ENCODE measurements at places on chromosomes 4 and X. TPM values are rescaled to one million over a fixed set of nuclear protein-coding genes. Genes with fewer than 3 reads are reported as not detected.

SRPX gene
- 18.2 TPM for total RNA-seq

TCEANC gene
- total RNA-seq, result 2.2 TPM

LUZP4 gene
- not detected for total RNA-seq

FHIP1A gene
- 2.1 TPM for total RNA-seq

ARHGAP6 gene
- total RNA-seq, result 0.36 TPM

GC gene
- not detected for total RNA-seq

C1QTNF7 gene
- not detected for total RNA-seq

ZDHHC15 gene
- total RNA-seq, result not detected

CLGN gene
- total RNA-seq, result 9.3 TPM

MTNR1A gene
- not detected for total RNA-seq

NUDT6 gene
- total RNA-seq, result 11.4 TPM

GRXCR1 gene
- total RNA-seq, result not detected

PHKA1 gene
- 6.4 TPM for total RNA-seq

ZNF732 gene
- total RNA-seq, result 0.12 TPM

PHEX gene
- 0.18 TPM for total RNA-seq

PORCN gene
- 17.1 TPM for total RNA-seq

GRCh38 chrX:1597345-1598020, 6.1 kb downstream of the AKAP17A start:
- DNase-seq, result no peak

- no peak for DNase-seq
Measured at GRCh38 chrX:103839404-103839803, 7.3 kb upstream of the RAB9B start.

DNA sequence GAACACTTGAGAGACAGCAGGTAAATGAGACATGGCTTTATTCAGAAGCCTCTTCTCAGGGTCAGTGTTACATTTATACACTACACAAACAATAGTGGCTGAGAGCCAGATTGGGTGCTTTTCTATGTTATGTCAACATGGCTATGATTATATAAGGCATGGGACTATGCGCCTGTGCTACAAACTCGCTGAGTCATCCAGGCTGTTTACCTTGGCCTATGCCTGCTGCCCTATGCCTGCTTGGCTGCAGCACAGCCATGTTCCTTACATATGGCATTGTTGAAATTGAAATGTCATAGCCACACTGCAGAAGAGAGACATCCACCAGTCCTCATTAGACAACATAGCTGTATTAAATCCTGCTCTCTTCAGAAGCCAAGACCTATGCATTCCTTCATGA, 236.3 kb upstream of the NWD2 start:
- DNase-seq, result peak; percentile 63

DNA sequence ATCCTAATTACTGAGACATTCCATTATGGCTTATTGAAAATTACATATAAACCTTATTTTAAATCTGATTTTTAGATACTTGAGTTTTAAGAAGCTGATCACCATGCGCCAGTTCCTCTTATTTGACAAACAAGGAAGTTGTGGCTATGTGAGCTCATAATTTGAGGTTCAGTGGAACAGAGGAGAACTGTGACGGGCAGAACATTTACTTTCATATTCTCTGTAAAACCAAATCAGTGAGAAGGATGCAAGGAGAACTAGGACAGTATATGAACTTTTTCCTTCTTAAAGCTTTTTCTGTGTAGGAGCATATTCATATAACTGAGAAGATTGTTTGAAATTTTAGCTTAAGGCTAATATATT, 25.3 kb downstream of the STIM2 start:
- peak; percentile 16 for DNase-seq

DNA sequence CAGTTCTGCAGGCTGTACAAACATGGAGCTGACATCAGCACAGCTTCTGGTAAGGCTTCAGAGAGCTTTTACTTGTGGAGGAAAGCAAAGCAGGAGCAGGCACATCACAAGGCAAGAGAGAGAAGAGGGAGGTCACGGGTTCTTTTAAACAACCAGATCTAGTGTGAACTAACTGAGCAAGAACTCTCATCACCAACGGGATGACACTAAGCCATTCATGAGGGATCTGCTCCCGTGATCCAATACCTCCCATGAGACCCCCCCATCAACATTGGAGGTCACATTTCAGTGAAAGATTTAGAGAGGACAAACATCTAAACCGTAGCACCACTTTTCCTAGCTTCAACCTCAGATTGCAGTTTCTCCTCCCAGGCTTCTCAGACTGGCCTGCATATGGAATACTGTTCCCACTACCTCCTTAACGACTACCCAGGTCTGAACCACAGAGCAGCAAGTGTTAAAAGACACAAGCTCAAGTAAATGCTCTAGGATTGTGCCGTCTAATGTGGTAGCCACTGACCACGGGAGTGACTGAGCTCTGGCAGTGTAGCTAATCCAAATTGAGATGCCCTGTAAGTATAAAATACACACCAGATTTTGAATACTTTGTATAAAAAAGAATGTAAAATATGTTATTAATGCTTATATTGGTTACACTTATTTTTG, 192.7 kb downstream of the PTTG2 start:
- no peak for DNase-seq

DNA sequence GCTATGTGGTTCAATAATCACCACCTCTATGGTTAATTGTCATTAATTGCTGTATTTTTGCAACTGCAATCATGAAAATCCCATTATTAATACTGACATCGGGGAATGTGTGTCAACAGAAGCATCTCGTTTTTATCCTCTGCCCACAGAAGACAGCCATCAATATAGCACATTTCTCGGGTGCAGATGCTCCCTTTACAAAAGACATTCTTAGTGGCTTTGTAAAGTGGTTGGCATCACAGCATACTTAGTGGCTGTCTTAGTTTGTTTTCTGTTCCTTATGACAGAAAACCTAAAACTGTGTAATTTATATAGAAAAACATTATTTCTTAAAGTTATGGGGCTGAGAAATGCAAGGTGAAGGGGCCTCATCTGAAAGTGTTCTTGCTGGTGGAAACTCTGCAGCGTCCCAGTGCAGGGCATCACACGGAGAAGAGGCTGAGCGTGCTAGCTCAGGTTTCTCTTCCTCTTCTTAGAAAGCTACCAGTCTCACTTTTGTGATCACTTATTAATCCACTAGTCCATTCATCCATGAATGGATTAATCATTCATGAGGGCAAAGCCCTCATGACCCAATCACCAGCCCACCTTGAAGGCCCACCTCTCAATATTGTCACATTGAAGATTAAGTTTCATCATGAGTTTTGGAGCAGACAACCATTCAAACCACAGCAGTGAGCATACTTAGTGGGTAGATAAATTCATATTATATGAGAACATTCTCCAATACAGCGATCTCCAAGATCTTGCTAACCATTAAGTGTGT, 1067.7 kb upstream of the PABPC4L start:
- DNase-seq, result no peak

GRCh38 chr4:6910340-6910959, 824 bp downstream of the TBC1D14 start:
- no peak for DNase-seq

DNA sequence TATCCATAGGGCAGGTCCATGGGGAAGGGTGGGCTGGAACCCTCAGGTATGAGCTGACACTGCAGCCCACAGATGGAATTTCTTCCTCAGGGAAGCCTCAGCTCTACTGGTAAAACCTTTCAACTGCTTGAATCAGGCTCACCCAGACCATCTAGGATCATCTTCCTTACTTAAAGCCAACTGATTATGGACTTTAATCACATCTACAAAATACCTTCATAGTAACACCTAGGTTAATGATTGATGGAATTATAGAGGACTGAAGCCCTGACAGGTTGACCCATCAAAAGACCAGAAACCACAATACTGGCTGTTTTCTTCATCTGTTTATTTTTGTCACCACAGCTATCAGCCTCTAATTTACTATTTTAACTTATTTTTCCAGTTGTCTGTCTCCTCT, 188.9 kb upstream of the BOD1L1 start:
- DNase-seq, result no peak

DNA sequence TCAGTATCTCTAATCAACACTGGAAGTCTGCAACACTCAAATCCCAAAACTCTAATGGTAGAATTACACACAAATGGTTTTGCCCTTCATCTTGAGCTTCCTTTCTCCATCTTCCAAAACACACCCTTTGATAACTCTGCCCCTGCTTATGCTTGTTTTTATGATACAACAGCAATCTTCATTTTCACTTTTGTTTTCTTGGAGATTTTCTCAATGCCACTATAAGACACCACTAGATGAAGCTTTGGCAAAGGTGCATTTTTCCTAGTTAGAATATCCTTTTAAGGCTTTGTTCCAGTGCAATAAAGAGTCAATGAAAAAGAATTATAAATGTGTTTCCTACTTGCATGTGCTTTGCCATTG, 472.4 kb upstream of the NWD2 start:
- DNase-seq, result no peak

- DNase-seq, result no peak
Measured at GRCh38 chr4:141610365-141610764, 26.0 kb upstream of the IL15 start.

GRCh38 chr4:184688447-184688846, 38.9 kb downstream of the PRIMPOL start:
- DNase-seq, result peak; percentile 86

- no peak for DNase-seq
Measured at GRCh38 chr4:71171592-71171991, 167.2 kb upstream of the SLC4A4 start.

DNA sequence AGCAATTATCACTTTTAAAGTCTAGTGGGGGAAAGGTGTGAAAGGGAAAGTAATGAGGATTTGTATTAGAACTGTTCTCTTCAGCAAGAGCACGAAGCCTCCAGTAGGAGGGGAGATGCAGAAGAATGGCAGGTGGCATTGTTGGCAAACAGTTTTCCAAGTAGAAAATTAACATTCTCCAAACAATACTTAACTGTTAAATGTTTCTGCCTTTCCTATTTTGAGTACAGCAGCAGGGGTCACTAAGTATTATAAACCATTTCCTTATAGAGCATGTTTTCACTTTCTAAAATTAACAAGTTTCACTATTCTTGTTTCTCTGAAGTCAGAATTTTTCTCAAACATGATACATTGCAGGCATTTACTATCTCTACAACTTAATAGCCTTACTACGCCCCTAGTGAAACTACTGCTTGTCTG, 58.7 kb downstream of the LEF1 start:
- DNase-seq, result no peak

GRCh38 chr4:122728856-122729255, 3.6 kb upstream of the BBS12 start:
- DNase-seq, result no peak

- DNase-seq, result no peak
Measured at GRCh38 chrX:34559325-34559724, 97.8 kb downstream of the TMEM47 start.

DNA sequence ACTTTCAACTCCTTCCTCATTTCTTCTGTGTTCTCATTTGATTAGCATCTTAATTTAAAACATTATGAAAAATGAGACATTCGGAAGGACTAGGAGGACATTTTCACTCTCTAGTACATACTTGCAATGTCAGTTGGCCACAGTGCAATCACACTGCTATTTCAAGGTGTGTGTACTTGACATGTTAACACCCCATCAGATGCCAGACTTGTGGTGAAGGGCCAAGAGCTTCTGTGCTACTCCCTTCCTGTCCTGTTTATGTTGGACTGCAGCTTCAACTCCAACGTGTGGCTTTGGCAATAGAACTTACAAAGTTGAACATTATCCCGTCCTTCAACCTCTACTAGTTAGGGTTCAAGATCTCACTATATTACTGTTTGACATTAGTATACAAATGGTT, 221.0 kb downstream of the PALLD start:
- peak; percentile 5 for DNase-seq

- DNase-seq, result no peak
Measured at GRCh38 chrX:66203114-66203513, 39.1 kb downstream of the HEPH start.

GRCh38 chrX:48938721-48939425, 18.5 kb downstream of the OTUD5 start:
- DNase-seq, result no peak

DNA sequence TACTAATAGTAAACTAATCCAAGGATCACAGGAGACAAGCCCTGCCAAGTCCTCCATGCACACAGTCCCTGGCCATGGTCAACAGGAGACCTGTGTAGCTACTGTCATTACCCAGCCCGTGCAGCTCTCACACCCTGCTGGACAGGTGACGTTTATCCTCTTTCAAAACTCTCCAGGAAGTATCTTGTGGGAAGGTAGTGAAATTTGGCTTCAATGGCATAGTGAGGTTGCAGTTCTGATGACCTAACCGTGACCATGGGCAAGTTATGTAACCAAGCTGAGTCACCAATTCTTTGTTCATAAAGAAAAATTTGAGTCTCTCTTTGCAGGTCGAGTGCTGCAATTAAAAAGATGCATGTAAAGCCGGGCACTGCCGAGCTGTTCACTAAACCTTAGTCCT, 11.3 kb upstream of the SLC2A9 start:
- DNase-seq, result peak; percentile 58

GRCh38 chr4:98482847-98483806, 175.3 kb downstream of the TSPAN5 start:
- peak; percentile 26 for DNase-seq

- DNase-seq, result no peak
Measured at GRCh38 chr4:137748616-137749015, 216.3 kb upstream of the PCDH18 start.

GRCh38 chr4:38805530-38806145, 1.0 kb upstream of the TLR1 start:
- peak; percentile 68 for DNase-seq

DNA sequence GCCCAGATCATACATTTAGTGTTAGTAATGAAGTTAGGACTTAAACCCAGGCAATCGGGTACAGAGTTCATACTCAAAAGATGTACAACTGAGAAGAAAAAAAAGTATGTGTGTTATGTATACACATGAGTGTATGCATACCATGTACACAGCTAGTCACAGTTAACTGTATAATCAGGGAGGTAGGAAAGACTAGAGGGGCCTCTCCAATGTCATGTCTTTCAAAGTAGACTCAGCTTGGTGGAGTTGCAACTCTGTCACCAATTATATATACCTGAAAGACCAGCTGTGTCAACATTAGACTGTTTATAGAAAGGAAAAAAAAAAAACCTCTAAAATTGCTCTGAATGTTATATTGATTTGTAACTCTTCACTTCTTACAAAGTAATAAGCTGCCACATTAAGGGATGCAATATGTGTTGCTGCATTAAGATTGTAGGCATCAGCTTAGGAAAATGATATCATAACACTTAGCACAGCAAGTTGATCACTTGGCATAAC, 167.5 kb downstream of the DCTD start:
- DNase-seq, result no peak

GRCh38 chr4:158796370-158797140, 27.7 kb downstream of the FNIP2 start:
- peak; percentile 20 for DNase-seq
